Left renal cortex interstitium (tissue), 4 donors: ENCODE measurements at places on chromosomes 5 and 9. TPM values are rescaled to one million over a fixed set of nuclear protein-coding genes. Genes with fewer than 3 reads are reported as not detected.

DNA sequence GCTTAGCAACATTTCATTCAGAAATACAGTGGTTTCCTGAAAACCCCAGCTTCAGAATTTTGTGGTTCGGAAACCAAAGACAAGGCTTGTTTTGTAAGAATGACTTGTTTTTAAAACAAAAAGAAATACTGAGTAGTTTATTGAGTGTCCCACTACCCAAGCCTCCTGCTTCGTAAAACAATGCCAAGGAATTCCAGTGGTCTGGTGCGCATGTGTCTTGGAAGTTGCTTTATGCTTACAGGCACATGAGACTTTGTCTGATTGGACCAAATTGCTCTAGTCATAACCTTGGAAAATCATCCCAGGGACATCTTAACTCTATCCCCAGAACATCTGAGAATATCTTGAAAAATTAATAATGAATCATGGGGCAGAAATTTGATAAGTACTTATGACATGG, 77.1 kb upstream of the FST start:
- DNase-seq: no peak

DNA sequence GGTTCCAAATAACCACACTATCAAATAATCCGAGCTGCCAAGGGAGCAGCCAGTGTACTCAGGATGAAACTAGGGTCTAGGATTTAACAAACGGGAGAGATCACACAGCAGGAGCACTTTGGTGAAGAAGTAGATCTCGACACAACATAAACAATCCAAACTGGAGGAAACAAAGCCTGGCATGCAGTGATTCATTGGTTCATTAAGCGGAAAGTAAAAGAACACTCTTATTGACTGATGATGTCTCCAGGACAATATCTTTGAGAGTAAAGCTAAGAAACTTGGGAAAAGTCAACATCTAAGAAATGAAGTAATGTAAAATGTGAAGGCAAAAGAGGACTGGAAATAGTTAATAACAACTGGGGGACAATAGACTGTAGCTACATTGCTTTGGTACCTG, 1478.3 kb upstream of the CDH9 start:
- no peak for DNase-seq

- no peak for DNase-seq
These were observed 394.1 kb downstream of the ZNF608 start for GRCh38 chr5:124352312-124352711.

DNA sequence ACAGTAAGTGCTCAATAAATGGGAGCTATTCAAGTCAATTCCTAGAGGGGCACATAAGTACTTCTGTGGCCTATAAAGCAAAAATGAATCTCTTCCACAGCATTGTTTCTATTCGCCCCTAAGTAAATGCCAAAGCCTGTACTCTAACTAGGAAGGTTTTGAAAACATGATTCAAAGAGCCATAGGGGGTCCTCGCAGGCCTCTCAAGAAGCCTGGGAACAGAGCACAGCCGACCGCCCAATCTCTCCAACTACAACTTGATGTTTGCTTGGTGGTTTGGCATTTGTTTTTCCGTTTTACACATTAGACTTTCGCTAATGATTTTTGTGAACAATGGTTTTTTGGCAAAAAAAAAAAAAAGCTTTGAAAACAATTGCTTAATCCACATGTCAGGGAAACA, 19.4 kb downstream of the EFNA5 start:
- no peak for DNase-seq

DNA sequence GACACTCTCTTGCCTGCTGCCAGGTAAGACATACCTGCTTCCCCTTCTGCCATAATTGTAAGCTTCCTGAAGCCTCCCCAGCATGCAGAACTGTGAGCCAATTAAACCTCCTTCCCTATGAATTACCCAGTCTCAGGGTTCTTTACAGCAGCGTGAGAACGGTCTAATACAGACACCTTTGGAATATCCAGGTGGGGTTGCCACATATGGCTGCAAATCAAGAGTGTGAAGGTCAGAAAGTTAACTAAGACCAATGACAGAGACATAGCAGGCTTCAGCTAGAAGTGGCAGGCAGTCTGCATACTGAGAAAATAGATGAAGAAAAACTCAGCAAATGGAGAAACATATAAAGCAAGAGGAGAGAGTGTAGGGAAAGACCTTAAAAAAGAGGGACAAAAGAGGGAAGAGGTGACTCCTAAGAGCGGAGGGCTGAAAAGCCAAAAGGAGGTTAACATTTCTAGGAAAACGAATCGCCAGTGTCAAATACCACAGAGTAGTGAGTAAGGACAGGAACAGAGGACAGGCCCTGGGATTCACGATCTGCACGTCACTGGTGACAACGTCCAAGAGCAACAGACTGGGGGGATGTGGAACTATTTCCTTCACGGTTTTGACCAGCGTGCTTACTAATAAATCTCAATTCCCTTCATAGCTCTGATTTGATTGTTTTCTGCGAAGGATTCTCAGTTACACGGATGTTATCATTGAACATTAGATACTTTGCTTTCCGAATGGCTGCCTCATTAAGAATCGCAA, 1.7 kb upstream of the ACO1 start:
- no peak for DNase-seq

GRCh38 chr9:75185585-75186170, 97.4 kb downstream of the OSTF1 start:
- no peak for DNase-seq

- DNase-seq: no peak
These were observed 22.5 kb upstream of the RAD23B start for GRCh38 chr9:107260437-107261081.

DNA sequence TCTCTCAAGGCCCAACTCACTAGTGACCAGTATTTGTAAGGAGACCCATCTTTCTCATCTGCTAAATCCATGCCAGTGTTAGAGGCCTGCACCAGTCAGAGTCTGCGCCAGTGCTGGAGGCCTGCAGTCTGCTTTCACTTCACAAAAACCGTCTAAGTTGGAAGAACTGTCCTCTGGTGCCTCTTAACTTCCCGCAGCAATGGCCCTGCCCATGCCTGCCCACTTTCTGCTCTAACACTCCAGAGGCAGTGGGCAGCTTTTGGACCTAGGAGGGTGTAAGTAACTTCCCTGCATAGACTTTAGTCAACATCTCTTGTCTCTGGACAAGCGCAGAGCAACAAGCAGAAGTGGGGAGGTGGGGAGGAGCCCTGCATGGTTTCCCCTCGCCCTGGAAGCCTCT, 152.9 kb downstream of the AUH start:
- no peak for DNase-seq

- no peak for DNase-seq
These were observed 23.5 kb downstream of the HNRNPH1 start for GRCh38 chr5:179599973-179600372.

Gene CATSPER3
- polyA plus RNA-seq: 2.0 TPM

Gene KLHL3
- 13.0 TPM for polyA plus RNA-seq
